ENCODE measurements at places on chromosomes 6 and 20.

DNA sequence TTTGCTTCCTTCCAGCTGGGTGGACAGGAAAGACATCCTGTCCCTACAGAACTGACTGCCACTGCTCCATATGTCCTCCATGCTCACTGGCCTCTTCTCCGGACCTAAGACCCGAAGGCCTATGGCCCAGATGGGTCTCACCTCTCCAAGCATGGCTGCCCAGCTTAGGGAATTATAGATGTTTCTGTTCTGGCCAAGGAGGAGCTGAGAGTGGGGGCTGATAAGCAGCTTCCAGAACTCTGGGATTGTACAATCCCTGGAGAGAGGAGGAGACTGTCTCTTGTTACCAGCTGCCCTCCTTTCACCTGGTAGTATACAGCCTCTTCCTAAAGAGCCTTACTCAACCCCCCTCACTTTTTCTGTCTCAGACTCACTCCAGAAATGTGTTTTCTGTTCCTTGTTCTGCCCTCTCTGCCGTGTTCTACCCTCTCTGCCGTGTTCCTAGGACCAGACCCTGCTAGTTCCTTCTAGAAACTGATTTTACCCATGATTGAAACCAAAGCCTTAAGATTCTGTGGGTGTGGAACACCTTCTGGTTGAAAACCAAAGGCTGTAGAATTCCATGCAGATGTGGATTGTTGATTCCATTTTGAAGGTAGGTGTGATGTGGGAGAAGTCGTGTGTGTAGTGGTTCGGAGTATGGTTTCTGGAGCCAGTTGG, 28.7 kb downstream of the ANKS1A start:
- no peaks in the 10 kb centered on the region for H3K27me3 ChIP-seq
- H3K4me3 ChIP-seq, result no peak overlapping the region
- H3K4me1 ChIP-seq, result peaks cover 9% of the 10 kb centered on the region
- no peak overlapping the region for H3K27ac ChIP-seq

- H3K27me3 ChIP-seq, result peaks cover 2% of the 10 kb centered on the region
- H3K4me1 ChIP-seq, result no peaks in the 10 kb centered on the region
Observed at GRCh38 chr20:48544402-48545339, 283.1 kb downstream of the PREX1 start.

- no peak for DNase-seq
- H3K4me1 ChIP-seq, result no peaks in the 10 kb centered on the region
- H3K36me3 ChIP-seq, result no peaks in the 10 kb centered on the region
- no peak overlapping the region for H3K27ac ChIP-seq
- H3K4me3 ChIP-seq, result no peak overlapping the region
Observed at GRCh38 chr6:14452567-14453527, 335.3 kb downstream of the CD83 start.

DNA sequence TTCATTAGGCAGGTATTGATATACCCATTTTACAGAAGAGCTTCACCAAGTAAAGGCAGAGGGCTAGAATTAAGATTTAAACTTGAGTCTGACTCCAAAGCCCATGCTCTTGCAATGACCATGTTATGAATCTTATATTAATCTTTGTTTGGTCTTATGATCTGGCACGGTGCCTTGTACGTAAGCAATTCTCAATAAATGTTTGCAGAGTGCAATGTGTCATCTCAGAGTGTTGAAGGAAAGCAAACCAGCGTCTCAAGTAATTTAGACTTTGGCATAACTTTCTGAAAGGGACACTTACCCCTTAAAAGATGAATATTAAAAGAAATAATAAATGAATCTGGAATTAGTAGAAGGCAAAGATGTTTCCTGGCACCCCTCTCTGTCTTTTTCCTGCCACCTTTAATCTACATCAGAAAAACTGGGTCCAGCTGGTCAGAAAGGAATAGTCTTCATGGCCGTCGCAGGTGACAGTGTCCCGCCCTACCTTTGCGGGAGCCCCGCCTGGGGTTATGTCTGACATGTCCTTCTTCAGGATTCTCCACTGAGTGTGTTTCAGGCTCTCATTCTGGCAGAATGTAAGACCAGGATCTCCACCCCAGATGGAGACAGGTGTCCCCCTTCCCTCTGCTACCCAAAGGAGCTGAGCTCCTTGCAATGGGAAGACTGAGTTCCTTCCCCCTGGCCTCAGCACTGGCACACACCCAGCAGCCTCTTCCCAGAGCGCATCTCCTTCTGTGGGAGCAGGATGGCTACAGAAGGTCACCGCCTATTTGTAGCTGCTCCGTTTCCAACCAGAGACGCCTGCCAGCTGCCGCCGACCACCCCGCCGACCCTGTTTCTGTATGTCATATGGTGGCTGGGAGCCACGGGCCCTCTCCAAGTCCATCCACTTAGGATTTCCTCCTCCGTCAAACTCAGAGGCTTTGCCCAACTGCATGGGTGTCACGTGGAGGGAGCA, 266.3 kb upstream of the ECI2 start:
- no peaks in the 10 kb centered on the region for H3K27me3 ChIP-seq
- H3K36me3 ChIP-seq, result no peaks in the 10 kb centered on the region
- peak overlapping the region; percentile 37 for H3K27ac ChIP-seq
- no peak for DNase-seq

DNA sequence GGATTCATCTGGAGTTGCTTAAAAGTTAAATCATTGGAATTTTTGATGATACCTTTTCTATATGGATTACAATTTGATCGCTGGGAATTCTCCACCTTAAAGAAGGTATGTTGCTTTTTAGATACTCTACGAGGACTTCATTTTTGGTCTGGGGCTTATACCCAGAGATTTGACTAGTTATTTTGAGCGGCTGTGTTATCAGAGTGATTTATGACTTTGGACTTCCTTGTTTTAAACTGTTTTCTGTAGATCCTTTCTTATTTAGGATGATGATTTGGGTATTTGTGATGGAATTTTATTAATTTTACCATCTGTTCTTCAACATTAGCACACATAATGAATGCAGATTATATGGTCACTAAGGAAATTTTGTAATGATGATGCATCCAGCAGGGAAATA, 75.2 kb downstream of the SOX4 start:
- H3K36me3 ChIP-seq, result no peaks in the 10 kb centered on the region
- no peak overlapping the region for H3K27ac ChIP-seq
- no peak for DNase-seq
- H3K4me1 ChIP-seq, result peaks cover 18% of the 10 kb centered on the region
- H3K4me3 ChIP-seq, result no peak overlapping the region

- H3K27ac ChIP-seq, result no peak overlapping the region
- H3K36me3 ChIP-seq, result no peaks in the 10 kb centered on the region
- no peak for DNase-seq
- H3K4me1 ChIP-seq, result no peaks in the 10 kb centered on the region
- H3K4me3 ChIP-seq, result no peak overlapping the region
- no peaks in the 10 kb centered on the region for H3K27me3 ChIP-seq
Observed at GRCh38 chr6:95543798-95544197, 33.5 kb upstream of the MANEA start.

All from esophagus squamous epithelium (tissue), 5 donors.